ENCODE measurements at places on chromosomes 1 and 21.

DNA sequence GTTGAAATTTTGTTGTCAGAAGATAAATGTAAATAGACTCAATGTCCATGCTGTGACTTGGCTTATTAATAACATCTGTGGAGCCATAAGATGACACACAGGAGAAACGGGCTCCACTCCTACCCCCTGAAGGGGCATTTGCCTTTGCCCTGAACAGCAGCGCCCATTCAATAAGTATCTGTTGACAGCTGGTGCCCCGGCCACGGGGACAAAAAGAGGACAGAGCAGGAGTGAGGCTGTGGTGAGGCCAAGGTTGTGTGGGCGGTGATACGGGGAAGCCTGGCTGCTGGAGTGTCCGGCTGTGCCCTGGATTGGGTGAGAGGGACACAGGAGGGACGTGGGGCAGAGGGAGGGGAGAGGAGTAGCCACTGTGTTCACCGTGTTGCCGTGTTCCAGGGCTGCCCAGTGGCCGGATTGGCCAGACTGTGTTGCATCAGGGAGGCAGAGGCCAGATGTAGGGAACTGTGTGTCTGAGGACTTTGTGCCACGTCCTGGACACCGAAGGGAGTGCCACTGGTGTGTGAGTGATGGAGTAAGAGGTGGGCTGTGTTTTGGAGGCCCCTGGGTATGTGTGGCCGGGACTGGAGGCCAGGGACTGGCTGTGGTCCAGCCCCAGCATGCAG is 15.1 kb downstream of the PRMT2 start:
- no peak for DNase-seq

- no peak for DNase-seq
Observed at GRCh38 chr21:45861156-45861870, 120.3 kb upstream of the COL6A1 start.

DNA sequence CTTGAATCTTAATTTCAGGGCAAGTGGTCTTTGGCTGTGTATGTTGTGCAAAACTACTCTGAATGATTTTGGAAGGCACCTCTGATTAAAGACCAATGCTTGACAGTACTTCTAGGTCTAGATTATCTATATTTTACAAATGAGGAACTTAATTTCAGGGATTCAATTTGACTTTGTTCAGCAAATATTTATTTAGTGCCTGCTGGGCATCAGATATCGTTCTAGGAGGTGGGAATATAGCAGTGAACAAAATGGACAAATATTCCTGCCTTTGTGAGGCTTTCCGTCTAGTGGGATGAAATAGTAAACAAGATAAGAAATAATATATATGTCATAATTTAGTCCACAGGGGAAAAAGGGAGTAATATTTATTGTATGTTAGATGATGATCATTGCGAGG is 4.7 kb downstream of the ZNF326 start:
- no peak for DNase-seq

GRCh38 chr1:63537940-63538339 is 14.6 kb downstream of the EFCAB7 start:
- peak; percentile 38 for DNase-seq

- DNase-seq, result no peak
Observed at GRCh38 chr1:92877081-92877711, 45.4 kb downstream of the RPL5 start.

- DNase-seq, result no peak
Observed at GRCh38 chr1:66267201-66267940, 266.6 kb upstream of the SGIP1 start.

DNA sequence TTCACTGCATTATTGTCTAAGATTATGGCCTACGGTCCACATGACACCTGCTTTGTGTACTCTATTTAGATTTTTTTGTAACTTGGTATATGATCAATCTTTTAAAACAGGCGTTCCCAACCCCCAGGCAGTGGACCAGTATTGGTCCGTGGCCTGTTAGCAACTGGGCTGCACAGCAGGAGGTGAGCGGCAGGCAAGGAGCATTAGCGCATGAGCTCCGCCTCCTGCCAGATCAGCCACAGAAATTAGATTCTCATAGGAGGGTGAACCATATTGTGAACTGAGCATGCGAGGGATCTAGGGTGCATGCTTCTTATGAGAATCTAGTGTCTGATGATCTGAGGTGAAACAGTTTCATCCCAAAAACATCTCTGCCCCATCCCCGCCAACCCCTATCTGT is 228.4 kb upstream of the NR5A2 start:
- no peak for DNase-seq

- DNase-seq, result no peak
Observed at GRCh38 chr21:41874611-41875010, 4.5 kb downstream of the PRDM15 start.

DNA sequence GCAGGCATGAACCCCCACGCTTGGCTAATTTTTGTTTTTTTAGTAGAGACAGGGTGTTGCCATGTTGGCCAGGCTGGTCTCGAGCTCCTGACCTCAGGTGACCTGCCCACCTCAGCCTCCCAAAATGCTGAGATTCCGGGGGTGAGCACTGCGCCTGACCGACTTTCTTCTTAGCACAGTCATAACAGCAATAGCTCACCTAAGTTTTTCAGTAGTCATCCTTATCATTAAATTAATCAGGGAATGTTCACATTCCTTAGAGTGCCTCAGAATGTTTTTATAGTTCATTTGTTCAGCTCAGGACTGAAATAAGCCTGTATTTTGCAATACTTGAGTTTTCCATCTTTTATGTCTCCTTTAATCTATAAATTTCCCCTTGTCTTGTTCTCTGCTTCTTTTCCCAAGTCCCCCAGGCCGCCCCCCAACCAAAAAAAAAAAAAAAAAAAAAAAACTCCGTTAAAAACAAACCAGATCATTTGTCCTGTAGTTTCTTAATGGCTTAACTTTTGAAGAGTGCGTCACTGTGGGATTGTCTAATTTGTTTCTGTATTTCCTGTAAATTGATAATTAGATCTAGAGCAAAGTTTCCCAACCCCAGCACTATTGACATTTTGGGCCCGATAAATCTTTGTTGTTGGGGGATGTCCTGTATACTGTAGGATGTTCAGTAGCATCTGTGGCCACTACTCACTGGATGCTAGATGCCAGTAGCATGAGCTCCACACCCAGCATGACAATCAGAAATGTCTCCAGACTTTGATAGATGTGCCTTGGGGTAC is 120.7 kb downstream of the ITSN1 start:
- peak; percentile 23 for DNase-seq

GRCh38 chr1:160342526-160342925 is 524 bp downstream of the COPA start:
- no peak for DNase-seq

DNA sequence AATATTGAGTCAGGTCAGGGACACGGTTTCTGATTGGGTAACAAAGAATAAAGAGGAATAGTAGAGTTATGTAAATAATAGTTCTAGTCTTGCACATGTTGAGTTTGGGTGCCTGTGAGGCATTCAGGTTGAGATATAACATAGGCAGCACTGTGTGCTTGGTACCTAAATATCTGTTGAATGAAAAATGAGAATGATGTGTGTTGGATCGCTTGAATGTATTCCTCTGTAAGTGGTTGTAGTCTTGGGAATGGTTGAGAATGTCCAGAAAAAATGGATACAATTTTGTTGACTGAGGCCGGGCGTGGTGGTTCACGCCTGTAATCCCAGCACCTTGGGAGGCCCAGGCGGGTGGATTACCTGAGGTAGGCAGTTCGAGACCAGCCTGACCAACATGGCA is 116.3 kb upstream of the HNRNPU start:
- DNase-seq, result no peak

DNA sequence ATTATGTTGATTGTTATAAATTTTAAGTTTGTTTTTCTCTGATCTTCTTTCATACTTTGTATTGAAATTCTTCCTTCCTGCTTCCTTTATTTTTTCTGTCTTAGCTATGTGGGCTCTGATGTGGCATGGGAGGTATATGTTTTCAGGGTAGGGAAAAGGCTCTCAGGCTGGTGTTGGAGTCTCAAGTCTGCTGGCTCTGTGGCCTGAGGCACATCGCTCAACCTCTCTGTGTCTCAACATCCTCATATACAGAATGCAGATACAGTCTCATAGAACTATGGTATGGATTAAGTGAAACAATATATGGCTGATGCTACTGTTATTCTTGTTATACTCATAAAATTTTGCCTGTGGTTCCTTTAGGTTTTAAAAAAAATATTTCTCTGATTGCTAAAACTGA is 105.9 kb downstream of the KCNN3 start:
- no peak for DNase-seq

GRCh38 chr21:17370916-17371315 is 141.9 kb upstream of the CXADR start:
- DNase-seq, result no peak
